Parietal lobe (tissue), 2 donors: ENCODE measurements at places on chromosomes 4 and X. TPM values are rescaled to one million over a fixed set of nuclear protein-coding genes. Genes with fewer than 3 reads are reported as not detected.

The TEC gene
- total RNA-seq, result 4.7 TPM

The SEPSECS gene
- total RNA-seq, result 16.3 TPM

The DCAF8L2 gene
- total RNA-seq, result not detected

The ANK2 gene
- total RNA-seq, result 1,069 TPM

The BEND2 gene
- total RNA-seq, result under 0.01 TPM

The SPANXN3 gene
- not detected for total RNA-seq

The BEX2 gene
- 111 TPM for total RNA-seq

The SCLT1 gene
- total RNA-seq, result 72.6 TPM

The PRPS2 gene
- total RNA-seq, result 48.5 TPM

The CXCL6 gene
- total RNA-seq, result 0.31 TPM

The FGA gene
- total RNA-seq, result 0.94 TPM

The PLAC8 gene
- not detected for total RNA-seq

The PCDH7 gene
- 126 TPM for total RNA-seq

The AKAP14 gene
- not detected for total RNA-seq

The PABPC1L2A gene
- total RNA-seq, result 0.94 TPM

The HEPH gene
- total RNA-seq, result 4.7 TPM

The HPGDS gene
- 1.3 TPM for total RNA-seq

The ZNF157 gene
- total RNA-seq, result 5.0 TPM

The ADH7 gene
- not detected for total RNA-seq
